ENCODE measurements at places on chromosomes 13 and 19.

- DNase-seq: no peak
Measured at GRCh38 chr19:13978351-13979243, 26.3 kb downstream of the DCAF15 start.

DNA sequence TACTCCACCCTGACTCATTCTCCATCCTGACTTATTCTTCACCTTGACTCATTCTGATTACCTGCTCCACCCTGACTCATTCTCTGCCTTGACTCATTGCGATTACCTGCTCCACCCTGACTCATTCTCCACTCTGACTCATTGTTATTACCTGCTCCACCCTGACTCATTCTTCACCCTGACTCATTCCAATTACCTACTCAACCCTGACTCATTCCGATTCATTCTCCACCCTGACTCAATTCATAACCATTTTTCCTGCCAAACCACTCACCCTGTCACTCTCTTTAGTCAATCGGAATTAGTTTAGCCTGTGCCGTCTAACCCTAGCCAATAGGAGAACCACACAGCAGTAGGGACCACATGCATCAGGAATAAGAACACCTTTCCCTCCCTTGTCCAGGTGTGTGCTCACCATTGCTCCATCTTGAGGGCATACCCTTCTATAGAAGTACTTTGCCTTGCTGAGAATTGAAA, 1227.4 kb upstream of the PCDH20 start:
- no peak for DNase-seq

- DNase-seq: no peak
Measured at GRCh38 chr19:10646456-10647159, 7.5 kb upstream of the ILF3 start.

- no peak for DNase-seq
Measured at GRCh38 chr19:10567656-10568055, 1.1 kb downstream of the CDKN2D start.

- DNase-seq: no peak
Measured at GRCh38 chr13:52969373-52969772, 59.2 kb upstream of the OLFM4 start.

DNA sequence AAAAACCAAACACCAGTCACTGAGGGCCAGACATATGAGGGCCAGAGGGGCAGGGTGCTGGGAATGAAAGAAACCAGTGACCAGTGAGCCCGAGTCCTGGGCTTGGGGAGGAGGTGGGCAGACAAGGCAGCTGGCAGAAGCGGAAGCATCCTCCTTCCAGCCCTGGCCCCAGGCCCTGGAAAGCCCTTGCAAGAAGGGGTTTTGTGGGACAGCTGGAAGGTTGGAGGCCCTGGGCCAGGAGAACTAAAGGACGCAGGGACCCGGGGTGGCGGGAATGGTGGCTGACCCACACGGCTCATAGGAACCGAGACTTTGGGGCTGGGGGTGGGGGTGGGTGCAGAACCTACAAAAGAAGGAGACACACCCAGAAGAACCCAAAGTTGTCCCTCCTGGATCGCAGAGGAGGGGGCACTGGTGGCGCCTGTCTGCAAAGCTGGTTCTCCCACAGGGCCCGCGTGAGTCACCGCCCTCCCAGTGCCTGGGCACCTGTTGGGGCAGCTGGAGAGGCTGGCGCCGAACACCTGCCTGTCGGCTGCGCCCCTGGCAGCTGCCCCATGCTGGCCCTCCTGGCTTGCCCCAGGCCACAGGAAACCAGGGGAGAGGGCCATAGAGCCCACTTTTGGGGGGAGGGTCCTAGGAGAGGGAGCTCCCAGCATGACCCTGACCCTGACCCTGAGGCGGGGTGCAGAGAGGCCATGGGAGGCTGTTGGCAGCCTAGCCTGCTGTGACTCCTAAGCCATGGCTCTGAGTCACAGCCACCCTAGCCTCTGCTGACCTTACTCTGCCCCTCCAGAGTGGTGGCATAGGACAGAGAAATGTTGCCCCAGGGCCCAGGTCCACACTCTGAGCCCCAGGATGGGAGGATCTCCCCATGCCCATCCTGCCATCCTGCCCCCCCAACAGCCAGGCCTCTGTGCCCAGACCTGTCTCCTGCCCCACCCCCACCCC, 802 bp downstream of the DMPK start:
- DNase-seq: no peak

DNA sequence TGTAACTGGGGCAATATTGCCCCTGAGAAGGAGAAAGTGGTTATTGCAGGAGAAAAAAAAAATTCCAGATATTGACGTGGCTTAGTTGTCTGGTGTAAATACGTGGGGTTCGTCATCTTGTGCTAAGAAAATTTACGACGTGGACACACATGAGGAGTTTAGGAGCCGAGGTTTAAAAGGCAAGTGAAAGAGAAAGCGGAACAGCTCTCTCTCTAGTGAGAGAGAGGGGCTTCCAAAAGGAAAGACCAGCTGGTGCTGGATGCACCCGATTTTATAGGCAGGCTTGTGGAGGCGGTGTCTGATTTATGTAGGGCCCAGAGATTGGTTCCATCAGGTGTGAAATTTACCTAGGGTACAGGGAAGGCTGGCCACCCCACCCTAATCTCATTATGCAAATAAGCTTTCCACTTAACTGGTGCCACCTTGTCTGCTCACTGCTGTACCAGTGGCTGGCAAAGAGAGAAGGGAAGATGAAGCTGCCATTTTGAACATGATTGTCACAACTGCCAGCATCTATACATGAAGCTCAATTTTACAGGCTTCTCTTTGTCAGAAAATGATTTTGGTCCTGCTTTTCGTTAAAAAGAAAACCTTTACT, 845.1 kb downstream of the DACH1 start:
- DNase-seq: no peak

- no peak for DNase-seq
Measured at GRCh38 chr13:95536632-95537241, 15.8 kb upstream of the CLDN10 start.

All from stimulated activated CD8-positive, alpha-beta memory T cell treated with anti-CD3 and anti-CD28 coated beads, Interleukin-12 subunit alpha, Interleukin-12 subunit beta, amount 100 ng/mL, for 4 hours (primary cell).